ENCODE measurements at places on chromosomes 3 and 15. TPM values are rescaled to one million over a fixed set of nuclear protein-coding genes. Genes with fewer than 3 reads are reported as not detected.

PLSCR4 gene
- total RNA-seq = 8.8 TPM

GRCh38 chr15:42494998-42495360 lies 455 bp upstream of the SNAP23 start:
- ATAC-seq = peak; percentile 9

GRCh38 chr3:17639765-17640164 lies 102.7 kb downstream of the TBC1D5 start:
- no peak for ATAC-seq

- ATAC-seq = no peak
These were observed 13.5 kb upstream of the MECOM start for GRCh38 chr3:169676925-169677537.

DNA sequence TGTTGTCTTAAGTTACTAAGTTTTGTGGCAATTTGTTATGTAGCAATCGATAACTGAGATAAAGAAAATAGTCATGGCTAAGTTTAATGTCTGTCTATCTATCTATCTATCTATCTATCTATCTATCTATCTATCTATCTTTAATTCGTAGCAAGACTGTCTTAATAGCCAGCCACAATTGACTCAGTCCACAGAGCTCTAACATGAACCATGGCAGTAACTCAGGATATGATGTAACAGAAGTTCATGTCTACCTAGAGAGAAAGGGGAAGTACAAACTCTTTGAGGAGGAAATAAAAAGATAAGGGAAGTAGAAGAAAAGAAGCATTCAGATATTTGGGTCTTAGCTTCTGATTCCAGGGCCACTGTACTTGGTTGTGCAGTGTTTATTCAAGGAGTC lies 61.5 kb upstream of the FNDC3B start:
- no peak for ATAC-seq

DNA sequence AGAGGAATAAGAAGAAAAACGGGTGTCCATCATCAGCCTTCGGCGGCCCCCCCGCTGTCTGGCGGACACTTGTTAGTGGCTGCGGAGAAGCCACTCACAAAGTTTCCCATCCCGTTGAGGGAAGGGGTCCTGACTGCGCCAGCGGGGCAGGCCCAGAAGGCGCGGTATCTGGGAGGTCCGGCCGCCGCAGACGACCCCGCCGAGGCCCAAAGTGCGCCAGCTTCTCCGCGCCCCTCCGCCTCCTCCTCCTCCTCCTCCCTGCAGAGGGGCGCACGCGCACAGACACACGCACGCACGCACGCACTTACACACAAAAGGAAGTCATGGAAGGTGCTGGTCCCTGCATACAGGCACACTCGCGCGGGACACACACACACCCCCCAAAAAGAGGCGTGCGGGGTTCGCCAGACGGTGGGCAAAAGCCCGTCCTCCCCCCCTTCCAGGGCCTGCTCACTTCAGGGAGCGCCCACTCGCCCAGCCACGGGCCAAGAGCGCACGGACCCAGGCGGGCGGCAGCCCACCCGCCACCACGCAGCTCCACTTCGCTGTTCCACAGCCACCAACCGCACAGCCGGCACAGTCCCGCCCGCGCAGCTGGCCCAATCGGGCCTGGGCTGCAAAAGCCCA lies 18.0 kb downstream of the ZNF148 start:
- ATAC-seq = peak; percentile 71

- ATAC-seq = no peak
These were observed 8.3 kb upstream of the LMOD3 start for GRCh38 chr3:69130689-69131088.

DNA sequence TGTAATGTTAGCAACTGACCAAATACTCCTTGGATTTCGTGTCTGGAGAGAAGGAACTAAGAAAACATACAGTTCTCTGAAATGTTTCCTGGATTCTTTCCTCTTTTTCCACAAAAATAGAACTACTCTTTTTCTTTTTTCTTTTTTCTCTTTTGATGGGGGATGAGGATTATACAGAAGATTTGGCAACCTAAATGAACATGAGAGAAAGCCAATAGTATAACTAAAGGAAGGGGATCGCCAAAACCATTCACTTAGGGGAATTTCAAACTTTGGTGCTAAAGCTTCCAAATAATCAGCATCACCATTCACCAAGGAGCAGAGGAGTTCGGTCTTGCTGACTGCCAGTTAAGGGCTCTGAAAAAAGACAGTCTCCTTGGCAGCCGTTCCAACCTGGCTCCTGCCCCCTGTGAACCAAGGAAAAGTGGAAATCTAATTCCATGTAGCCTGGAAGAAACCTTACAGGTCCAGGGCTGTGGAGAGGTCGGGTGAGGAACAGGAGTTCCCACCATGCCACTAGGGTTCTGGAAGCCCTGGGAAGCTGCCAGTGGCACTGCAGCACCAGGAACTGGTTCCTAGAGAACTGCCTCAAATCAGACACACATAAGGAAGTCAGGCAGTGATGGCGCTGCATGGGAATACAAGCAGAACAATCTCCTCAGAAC lies 176.9 kb downstream of the TNIK start:
- ATAC-seq = no peak

GRCh38 chr3:125213946-125214542 lies 1.5 kb upstream of the SLC12A8 start:
- ATAC-seq = no peak

BUB1B gene
- total RNA-seq = 15.3 TPM

- peak; percentile 97 for ATAC-seq
These were observed 28.4 kb upstream of the PIK3CB start for GRCh38 chr3:138862924-138863775.

CSK gene
- 77.1 TPM for total RNA-seq

CHRNA3 gene
- total RNA-seq = 0.20 TPM

DNA sequence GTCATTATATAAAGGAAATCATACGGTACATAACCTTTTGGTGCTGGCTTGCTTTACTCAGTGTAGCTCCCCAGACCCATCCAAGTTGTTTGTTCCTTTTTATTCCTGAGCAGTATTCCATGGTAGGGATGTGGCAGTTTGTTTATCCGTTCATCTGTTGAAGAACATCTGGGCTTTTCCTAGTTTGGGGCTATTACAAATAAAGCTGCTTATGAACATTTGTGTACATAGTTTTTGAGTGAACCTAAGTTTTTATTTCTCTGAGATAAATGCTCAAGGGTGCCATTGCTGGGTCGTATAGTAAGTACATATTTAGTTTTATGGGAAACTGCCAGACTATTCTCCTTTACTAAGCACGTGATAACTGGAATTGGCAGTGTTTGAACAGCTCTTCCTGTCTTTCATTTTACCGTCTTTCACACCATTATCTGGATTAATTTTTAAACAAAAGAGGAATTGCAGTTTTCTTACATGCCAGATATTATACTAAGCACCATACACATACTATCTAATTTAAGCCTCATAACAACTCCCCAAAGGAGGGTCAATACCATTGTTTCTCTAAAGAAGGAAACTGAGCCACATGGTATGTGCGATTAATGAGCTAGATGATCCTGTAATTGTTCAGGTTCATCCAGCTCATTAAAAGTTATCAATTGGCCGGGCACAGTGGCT lies 85.6 kb downstream of the PTPRG start:
- ATAC-seq = no peak

USP8 gene
- 43.4 TPM for total RNA-seq

DNA sequence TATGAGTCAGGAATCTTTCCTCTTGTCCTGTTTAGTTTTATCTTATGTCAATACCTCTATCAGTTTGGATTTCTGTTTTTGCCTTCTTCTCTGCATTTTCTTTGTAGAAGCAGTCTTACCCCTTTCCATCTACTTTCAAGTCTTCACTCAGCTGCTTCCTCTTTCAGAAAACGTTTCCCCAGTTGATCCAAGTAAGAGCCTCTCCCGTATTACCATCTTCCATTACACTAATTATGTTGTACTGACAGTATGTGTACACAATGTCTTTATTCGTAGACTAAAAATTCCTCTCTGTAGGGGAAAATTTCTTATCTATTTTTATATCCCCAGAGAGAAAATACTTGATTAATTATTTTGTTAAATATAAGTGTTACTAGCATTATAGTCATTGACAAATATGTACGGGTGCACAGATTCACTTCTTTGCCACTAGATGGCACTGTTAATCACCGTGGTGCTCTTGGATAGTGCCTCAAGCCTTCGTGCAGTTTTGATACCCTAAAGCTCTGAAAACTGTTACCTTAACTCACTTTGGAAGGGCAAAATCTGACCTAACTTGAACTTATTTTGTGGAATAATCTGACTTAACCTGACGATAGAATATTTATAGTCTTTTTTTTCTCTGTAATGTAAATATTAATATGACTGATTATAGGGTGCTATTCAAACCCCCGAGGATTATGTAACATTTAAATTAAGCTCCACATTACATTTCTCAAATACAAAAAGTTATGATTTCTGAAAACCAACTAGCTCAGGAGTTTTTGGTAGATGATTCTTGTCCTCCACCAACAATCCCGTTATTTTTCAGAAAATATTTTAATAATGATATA lies 74.2 kb upstream of the POU1F1 start:
- peak; percentile 77 for ATAC-seq

DNA sequence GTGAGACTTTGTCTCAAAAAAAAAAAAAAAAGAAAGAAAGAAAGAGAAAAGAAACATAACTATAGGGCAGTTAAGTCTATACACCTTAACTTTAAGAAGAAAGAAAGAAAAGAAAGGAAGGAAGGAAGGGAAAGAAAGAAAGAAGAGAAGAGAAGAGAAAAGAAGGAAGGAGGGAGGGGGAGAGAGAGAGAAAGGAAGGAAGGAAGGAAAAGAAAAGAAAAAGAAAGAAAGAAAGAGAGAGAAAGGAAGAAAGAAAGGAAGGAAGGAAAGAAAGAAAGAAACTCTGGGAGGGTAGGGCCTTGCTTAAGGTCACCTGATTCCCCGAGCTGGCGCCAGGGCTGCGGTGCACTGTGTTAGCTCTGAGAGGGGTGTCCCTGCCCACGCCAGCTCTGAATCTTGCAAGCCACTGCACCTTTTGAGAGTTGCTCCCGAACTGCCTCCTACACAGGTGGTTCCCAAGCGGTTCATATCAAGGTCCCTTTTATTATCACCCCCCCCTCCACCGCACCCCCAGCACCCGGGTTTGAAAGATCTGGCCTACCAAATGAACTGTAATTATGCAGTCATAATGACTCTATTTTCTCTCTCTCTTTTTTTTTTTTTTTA lies 39.2 kb upstream of the VPS8 start:
- ATAC-seq = no peak

DNA sequence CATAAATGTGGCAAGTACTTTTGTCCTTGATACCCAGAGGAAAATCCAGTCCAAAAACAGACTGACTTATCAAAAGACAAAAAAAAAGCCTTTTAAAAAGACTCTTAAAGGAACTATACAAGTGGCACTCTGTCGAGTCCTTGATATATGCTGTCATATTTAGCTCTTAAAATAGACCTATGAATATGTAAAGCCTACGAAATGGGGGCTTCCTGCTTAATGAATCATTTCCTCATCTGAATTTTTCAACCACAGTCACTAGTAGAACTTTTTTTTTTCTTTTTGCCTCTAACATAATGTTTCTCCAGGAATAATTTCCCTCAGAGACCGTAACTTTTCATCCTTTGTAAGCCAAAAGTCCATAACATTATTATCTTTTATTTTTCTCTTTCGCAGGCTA lies 95.8 kb downstream of the P3H2 start:
- ATAC-seq = no peak

GRCh38 chr3:23859012-23859743 lies 53.4 kb downstream of the UBE2E1 start:
- ATAC-seq = peak; percentile 72

NCEH1 gene
- 5.3 TPM for total RNA-seq

- no peak for ATAC-seq
These were observed 55.0 kb downstream of the GLB1 start for GRCh38 chr3:33041909-33042308.

LMAN1L gene
- total RNA-seq = not detected

WDR93 gene
- not detected for total RNA-seq

DNA sequence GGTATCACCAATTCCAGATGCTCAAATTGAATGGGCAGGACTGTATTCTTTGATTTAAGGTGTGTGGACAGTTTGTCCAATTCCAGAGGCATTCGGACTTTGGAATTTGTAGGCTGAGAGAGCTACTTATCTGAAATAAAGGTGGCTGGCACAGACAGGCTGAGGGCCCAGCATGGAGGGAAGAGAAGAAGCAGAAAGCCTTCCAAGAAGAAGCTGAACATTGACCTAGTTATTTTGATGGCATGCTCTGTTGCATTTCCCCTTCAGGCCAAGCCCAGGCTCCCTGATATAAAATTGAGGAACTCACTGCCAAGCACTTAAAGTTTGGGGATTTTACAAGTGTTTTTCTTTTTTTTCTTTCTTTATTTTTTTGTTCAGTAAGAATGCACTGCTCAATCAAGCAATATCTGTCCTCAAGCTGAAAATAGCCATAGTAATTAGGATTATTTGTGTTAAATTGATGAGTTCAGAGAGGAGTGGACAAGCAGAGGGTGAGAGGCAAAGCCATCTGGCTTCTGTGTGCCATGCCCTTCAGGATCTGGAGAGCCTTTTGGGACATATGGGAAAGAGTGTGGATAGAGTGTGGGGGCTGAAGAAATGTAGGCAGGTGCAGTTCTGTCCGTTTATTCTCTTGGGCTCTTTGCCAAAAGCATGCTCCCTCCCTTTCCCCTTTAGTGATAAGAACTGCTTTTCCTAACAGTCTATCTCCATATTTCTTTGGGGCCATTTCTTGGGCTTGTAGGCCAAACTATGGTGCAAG lies 148.9 kb downstream of the OXSM start:
- ATAC-seq = no peak

DNA sequence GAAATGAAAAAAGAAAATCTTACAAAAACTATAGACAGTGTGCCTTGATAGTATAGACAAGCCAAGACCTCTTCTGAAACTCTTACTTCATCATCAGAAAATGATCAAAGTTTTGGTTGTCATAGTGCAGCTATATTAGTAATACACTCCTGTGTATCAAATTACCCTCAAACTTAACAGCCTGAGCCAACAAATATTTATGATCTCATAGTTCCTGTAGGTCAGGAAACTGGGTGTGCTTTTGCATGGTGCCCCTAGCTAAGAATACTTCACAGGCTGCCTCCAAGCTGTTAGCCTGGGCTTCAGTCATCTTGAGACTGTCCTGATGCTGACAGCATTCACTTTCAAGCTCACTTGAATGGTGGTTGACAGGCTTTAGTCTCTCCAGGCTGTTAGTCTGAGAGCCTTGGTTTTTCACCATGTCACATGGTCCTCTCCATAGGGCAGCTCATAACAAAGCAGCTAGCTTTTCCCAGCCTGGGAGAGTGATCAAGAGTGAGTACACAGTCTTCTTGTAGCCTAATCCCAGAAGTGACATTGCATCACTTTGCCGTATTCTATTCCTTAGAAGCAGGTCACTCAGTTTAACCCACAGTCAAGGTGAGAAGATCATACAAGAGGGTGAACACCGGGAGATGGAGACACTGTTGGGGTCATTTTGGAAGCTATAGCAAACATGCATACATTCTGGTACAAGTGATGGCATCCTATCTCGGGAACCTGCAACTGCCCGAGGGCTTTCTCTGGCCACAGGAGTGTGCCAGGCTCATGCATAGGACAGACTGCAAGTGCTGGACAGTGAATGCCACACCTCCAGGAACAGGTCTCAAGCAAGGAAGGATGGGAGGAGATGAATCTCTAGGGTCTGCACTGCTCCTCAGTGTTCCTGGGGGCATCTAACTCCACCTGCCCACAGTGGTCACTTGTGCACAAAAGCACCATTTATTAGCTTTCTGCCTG lies 173.4 kb upstream of the CADPS start:
- ATAC-seq = no peak

C3orf49 gene
- total RNA-seq = not detected

ANKRD63 gene
- total RNA-seq = not detected

GRCh38 chr3:103554451-103554850 lies 1119.6 kb downstream of the ZPLD1 start:
- no peak for ATAC-seq

TRH gene
- not detected for total RNA-seq

MAP4 gene
- 107 TPM for total RNA-seq
